ENCODE measurements at places on chromosomes 4 and X.
A peak's percentile ranks its signal among the peaks of the same experiment; 100 is the strongest.

DNA sequence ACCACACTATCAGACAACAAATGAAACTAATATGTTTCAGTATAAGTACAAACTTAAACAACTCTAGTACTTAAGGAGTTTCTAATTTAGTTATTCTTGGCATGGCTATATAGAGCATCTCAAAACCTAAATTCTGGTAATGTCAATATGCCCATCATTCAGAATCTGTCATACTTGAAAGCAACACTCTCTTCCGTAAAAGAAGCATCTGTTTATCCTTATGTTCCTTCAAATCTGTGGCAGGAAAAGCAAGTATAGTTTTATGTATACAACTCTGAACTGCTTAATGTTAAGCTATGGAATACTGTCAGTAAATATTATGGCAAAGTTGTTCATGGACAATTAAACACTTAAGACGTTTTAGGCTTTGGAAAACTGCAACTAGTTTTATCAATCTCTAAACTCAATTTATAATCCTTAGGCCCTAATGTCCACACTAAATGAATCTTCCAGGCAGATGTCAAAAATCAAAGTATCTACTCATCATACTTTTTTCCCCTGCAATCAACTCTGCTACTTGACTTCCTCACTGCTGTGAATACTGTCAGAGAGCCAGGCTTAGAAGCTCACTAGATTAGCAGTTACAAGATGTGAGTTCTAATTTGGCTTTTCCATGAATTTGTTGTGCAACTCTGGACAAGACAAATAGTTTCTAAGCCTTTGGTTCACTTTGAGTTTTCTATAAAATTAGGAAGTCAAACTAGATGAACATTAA is 109.4 kb downstream of the SCLT1 start:
- no peak for DNase-seq

DNA sequence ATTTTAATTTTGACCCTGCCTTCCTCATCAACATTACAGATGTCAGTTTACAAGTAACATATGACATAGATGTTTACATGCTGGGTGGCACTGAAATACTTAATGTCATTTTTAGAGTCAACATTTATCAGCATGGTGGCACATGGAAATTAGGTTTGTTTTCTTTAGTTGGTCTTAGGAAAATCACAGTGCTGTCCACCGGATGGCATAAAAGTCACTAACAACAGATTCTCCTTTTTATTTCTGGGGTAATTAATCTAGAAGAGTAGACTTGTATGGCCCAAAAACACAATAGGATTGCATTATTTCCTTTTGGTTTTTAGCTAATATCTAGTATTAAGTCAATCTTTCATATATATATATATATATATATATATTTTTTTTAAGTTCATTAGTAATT is 88.6 kb upstream of the HHIP start:
- DNase-seq, result no peak

DNA sequence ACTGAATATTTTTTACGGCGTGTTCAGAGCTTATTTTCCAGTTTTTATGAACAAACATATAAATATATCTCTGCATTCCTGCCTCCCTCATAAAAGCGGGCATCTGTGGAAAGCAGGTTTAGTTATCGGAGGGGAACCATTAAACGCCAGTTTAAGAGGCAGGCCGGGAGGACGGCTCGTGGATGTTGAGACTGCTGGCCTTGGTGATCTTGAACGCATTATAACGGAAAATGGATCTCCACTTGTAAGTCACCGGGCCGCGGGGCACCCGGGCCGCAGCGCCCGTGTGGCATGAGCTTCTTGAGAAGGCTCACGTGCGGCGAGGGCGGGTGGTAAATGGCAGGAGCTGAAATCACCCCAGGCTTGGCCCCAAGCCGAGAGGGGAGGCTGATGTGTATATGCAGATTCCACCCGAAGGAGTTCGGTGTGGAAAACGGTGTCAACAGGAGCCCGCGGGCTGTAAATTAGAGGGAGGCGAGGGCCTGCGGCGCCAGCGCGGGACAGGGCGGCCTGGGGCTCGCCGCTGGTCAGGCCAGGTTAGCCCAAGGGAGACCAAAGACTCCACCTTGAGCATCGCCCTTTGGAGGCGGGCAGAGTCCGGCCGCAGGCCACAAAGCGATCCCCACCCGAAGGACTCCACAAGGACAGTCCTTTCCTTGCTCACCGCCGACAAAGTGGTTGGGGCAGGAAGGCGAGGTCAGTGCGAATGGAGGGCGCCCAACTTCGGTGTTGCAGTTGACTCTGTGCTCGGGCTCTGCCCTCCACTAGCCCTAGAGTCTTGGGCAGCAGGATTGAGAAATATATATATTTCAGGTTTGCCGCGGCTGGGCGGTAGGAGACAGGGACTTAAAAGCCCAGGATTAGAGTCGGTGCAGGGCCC is 1.3 kb upstream of the HAND2 start:
- DNase-seq, result no peak

GRCh38 chr4:174437749-174438148 is 84.5 kb downstream of the HPGD start:
- no peak for DNase-seq

DNA sequence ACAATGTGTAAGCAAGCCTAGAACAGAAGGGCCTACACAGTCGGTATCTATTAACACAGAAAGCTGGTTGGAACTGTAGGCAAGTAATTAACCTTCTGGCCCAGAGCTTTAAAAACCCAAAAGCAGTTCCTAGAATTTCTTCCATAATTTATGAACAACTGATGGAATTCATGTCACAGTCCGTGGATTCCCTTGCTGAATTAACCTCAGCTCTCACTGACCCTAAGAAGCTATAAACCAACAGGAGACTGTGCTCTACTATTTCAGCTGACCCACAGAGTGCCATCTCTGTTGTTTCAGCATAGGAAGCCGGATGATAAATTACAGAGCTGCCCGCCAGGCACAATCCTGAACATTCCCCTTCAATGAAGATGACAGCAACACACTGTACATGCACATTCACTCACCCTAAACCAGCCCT is 157.3 kb downstream of the PRDM5 start:
- DNase-seq, result no peak

- DNase-seq, result no peak
Measured at GRCh38 chr4:65954416-65954815, 284.1 kb upstream of the EPHA5 start.

DNA sequence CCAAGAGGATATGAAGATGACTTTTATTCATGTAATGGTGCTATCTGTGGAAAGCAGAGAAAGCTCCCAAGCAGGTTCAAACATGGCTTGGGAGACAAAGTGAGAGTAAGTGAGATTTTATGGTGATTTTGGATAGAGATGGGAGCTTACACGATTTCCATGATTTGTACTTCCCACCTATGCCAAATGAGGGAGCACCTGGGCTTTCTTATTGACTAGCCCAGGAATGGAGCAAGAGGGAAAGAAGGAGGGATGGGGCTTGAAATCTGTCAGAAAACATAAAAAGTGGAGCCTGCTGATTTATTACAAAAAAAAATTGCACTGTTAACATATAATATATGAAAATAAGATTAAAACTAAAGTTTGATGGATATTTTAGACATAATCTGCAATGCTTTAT is 703.5 kb upstream of the PABPC4L start:
- DNase-seq, result no peak

- DNase-seq, result no peak
Measured at GRCh38 chr4:90855111-90855510, 727.9 kb downstream of the CCSER1 start.

DNA sequence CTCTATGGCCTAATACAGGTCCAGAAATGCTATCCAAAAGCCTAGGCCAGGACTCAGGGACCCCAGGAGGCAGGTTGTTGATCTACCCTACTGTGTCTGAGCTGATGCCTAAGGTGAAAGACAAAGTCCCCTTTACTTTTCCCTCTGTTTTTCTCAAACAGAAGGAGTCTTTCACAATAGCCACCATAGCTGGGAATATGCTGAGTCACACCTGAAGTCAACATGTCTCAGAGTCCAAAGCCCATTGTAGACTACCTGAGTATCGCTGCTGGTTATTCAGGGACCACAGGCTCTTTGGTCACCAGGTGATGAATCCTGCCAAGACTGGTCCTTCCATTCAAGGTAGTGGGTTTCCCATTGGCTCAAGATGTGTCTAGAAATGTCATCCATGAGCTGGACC is 562.2 kb downstream of the ACTRT1 start:
- DNase-seq, result no peak

- DNase-seq, result no peak
Measured at GRCh38 chr4:55447831-55448230, 52.1 kb downstream of the TMEM165 start.

GRCh38 chrX:52988985-52989917 is 30.9 kb upstream of the FAM156A start:
- DNase-seq, result no peak

DNA sequence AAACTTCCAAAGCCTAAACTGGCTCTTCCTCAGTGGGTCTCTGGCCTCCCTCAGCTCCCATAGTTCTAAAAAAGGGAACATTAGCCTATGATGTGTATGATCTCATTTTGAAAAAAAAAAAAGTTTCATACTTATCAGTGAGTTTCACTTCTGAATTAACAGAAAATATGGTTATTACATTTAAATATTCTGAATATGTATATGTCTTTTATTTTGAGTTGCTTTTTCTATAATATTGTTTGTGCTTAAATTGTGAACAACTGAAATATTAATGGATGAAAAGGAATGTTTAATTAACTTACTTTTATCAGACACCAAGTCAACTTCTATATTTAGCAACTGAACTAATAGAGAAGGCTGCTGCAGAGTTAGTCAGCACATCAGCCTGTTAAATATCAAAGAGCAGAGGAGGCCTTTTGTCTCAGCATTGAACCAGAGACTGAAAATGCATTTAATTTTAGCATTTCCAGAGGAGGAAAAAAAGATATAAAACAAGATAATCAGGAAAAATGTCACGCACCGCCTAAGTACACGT is 20.4 kb upstream of the FHL1 start:
- DNase-seq, result no peak

DNA sequence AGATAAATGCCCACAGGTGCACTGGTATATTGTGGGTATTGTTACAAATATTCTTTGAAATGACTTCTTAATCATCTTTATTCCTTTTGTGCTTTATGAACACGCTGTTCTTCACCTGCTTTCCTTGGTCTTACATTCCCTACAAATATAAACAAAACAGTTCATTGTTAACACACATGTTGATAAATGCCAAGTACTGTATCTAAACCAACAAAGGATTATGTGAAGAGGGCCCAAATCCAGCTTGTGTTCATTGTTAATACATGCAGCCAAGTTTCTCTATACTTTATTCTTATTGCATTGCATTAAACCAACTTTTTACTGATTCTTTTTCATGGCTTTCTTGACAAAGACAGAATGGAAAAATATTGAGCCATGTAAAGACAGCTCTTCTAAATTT is 42.8 kb downstream of the AREG start:
- no peak for DNase-seq

GRCh38 chr4:48913346-48913745 is 6.8 kb upstream of the OCIAD2 start:
- DNase-seq, result peak; percentile 62

GRCh38 chr4:46993075-46994006 is at the start of gene GABRA4:
Gene GABRA4, minus strand, starts transcription at chr4:46993581. Its CDS starts 157 bp downstream, at chr4:46993424.
- no peak for DNase-seq

GRCh38 chr4:77393996-77394395 is 211.6 kb upstream of the CXCL13 start:
- DNase-seq, result no peak

- peak; percentile 34 for DNase-seq
Measured at GRCh38 chrX:104310090-104310489, 55.4 kb upstream of the ESX1 start.

DNA sequence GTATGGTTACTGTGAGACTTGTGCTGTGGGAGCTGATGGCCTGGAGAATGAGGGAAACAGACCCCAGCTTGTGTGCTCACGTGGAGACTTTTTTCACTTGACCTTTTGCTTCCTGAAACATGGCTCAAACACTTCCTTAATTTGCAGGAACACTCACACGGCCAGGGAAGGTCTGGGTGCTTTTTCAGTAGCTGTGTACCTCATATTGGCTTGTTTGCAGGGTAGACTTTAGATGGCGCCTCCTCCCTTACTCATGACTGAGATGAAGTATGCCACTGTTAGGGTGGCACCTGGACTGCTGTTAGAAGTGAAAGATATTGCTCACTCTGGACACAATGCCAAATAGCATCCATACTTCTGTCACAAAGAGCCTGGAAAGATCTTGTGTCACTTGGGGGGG is 75.7 kb upstream of the WDR1 start:
- peak; percentile 3 for DNase-seq

DNA sequence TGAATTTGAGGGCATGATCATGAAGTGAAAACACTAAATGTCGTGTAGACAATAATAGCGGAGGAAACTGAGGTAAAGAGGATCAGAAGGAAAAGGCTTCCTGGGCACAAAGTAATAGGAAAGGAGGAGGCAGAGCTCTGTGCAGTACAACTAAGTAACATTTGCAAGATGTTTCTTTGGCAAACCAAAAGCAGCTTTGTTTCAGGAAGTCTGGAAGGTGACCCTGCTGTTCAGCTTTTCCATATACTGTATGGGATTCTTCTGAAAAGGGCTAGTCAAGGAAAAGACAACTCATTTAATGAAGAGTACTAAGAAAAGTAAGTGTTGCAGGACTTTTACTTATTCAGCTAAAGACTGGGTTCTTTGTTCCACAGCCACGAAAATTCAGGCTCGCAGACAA is 463.1 kb downstream of the PCDH7 start:
- DNase-seq, result no peak

DNA sequence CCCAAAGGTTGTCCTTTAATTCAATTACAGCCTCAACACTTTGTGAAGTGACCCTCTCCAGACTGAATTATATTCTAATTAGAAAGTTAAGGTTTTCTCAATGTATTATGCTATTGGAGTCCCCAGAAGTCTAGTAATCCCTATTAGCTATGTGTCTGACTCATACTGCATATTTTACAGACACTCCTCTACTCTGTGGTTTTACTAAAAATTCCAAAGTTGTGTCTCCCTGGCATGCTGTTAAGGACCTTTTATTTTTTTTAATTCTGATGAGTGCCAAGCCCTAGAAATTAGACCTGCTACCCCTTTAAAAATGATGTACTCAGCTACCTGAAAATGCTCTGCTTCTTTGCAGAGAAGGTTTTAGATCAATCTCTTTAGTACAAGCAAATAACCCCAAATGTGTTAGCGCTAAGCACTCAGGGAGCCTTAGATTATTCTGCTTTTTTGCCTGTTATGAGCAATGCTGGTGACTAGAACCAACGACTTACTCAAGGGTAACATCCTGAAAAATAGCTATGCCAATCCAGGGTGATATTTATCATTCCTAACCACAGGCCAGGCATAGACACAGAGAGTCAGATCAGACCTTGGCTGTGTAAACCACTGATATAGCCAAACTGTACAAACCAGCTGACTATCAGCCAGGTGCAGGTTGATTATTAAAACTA is 26.1 kb upstream of the CXCL13 start:
- DNase-seq, result peak; percentile 91

DNA sequence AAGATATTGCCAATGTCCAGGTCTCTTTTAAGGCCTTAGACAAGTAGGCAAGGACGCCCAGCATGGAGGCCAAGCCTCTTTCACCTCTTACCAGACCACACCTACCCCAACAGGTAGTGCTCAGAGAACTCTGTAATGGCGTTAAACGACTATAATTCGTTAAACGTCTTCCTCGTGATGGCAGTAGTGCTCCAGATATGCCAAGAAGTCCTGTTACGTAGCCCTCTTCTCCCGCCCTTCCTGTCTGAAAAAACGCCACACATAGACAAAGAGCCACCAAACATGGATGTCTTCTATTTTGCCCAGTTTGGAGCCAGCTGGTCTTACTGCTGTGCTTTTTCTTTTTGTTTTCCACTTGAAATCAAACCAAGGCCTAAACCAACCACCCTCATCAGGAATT is 190.7 kb downstream of the OR13H1 start:
- peak; percentile 59 for DNase-seq
